ENCODE measurements at places on chromosomes 11 and 22. TPM values are rescaled to one million over a fixed set of nuclear protein-coding genes. Genes with fewer than 3 reads are reported as not detected.

The DBX1 gene
- not detected for total RNA-seq

The SPDYC gene
- total RNA-seq, result not detected

GRCh38 chr11:28110108-28110820, 2.1 kb downstream of the METTL15 start:
- DNase-seq, result peak; percentile 78

GRCh38 chr11:86415026-86415425, 40.3 kb downstream of the CCDC81 start:
- no peak for DNase-seq

GRCh38 chr22:47166446-47167016, 404.1 kb downstream of the TBC1D22A start:
- no peak for DNase-seq
